ENCODE measurements at places on chromosomes 11 and 22.

DNA sequence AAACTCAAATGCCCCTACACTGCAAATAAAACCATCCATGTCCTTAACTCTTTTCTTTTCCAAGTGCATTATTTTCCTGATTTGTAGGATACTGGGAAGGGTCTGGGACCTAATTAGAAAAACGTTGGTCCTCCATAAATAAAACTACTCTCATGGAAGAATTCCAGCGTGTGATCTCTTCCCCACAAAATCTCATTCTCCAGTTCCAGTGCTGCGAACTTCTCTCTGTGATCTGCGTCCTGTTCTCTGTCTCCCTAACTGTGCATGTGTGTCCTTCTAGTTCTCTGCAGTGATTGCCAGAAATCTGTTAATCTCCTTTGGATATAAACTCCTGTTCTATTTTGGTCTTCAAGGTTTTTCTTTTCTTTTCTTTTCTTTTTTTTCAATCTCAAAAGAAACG lies 148.1 kb downstream of the BBOX1 start:
- DNase-seq, result no peak

GRCh38 chr11:27820249-27820648 lies 120.0 kb upstream of the BDNF start:
- no peak for DNase-seq

DNA sequence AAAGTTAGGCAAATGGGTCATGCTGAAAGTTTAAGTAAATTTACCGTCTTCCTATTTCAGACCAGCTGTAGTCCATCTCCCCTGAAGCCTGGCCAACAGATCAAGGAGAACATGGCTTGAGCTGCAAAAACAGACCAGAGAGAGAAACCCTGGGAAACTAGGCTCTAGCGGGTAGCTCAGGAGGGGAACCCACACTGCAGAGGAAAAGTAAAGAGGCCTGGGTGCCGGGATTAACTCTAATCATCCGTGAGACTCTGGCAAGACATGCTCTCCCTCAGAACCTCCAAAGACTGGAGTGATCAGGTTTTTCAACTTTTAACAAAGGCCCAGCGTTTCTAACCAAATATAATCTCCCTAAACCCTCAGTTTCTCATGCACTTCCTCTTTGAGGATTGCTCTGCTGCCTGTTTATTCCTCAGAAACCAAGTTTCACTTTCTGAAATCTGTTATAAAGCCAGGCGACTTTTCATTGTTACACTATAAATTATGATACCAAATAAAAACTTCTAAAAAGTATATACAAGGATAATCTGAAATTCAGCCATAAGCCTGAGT lies 67.5 kb downstream of the GAB2 start:
- no peak for DNase-seq

GRCh38 chr11:33778675-33779074 lies 4.4 kb upstream of the FBXO3 start:
- DNase-seq, result peak; percentile 24

- no peak for DNase-seq
Measured at GRCh38 chr11:41461057-41461681, 1.7 kb upstream of the LRRC4C start.

DNA sequence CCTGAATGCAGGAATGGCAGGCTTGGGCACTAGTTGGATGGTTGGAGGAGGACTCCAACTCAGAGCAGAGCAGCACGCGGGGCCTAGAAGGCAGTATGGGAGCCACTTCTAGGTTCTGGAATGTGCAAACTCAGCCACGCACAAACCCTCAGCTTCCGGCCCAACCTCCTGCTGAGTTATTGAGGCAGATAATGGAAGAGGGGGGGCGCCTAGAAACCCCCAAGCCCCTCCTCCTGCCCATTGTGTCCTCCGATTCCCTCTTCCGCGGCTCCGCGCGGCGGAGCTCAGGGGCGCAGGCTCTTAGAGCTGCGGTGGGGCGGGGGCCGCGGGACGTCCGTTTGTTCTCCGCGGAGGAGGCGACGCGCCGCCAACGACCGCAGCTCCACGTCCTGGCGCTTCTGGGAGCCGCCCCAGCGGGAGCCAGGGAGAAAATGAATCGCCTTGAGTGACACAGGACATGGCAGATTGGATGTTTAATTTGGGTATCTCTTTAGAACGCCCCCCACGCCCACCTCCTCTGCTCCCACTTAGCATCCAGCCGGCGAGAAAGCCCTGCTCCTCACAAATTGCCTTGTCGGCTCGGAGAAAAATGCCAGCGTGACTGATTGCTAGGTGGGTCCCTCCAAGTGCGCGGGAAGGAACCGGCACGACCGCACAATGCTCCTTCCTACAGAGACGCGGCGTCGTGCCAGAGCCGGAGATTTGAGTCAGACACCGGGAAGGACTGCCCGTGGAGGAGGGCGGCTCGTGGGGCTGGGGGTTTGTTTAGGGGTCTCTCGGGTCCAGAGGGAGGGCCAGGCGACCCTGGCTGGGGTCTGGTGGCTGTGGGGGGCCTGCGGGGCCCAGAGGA lies 144.6 kb downstream of the NECTIN1 start:
- DNase-seq, result peak; percentile 96

GRCh38 chr22:17807578-17808410 lies 33.5 kb upstream of the BID start:
- no peak for DNase-seq

GRCh38 chr22:46780453-46780852 lies 18.0 kb downstream of the TBC1D22A start:
- no peak for DNase-seq

DNA sequence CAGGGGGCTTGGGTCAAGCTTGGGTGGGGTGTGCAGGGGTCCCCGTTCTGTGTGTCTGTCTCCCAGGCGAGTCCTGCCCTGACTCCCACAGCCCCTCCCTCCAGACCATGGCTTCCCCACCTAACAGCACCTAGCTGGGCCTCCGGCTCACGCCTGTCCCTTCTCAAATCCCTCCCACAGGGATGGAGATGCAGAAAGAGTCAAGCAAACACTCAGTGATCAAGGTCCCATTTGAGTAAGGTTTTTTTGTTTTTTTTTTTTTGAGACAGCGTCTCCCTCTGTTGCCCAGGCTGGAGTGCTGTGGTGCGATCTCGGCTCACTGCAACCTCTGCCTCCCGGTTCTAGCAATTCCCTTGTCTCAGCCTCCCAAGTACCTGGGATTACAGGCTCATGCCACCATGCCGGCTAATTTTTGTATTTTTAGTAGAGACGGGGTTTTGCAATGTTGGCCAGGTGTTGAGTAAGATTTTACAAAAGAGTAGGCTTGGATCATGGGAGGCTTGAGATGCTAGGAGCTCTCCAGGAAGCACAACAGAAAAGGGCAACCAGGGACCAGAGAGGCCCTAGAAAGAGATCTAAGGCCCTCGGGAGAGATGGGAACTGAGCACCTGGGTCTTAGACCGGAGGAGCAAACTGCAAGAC lies 5.7 kb downstream of the APOBEC3D start:
- DNase-seq, result no peak

DNA sequence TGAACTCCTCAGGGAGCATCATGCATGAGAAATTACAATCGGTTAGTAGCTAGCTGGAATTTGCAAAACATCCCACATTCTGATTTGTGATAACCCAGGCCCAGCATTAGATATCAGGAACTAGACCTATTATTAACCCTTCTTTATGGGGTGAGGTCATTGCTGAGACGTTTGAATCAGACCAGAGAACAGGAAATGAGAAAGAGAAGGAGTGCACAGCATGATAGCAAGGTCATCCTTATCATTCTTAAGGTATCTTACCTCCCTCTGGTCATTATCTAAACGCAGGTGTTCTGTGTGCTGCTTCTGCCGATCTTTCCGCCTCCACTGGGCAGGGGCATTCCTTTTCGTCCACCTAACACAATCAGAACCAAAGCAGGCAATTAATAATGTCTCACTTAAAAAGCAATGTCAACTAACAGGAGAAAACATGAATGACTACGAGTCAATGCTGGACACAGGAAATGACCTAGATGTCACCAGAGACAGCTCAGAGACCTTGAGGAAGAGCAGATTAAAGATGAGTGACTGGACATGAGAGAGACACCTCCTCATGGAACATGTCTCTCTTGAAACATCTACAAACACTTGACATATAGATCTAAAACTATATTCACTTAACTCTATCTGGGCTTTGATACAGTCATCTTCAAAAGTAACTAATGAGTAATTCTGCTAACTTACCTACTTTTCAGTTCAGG lies 78.3 kb upstream of the SCUBE2 start:
- DNase-seq, result no peak

- peak; percentile 24 for DNase-seq
Measured at GRCh38 chr11:100575860-100576717, 111.0 kb upstream of the ARHGAP42 start.

- DNase-seq, result no peak
Measured at GRCh38 chr11:57815476-57815875, 53.9 kb downstream of the CTNND1 start.

All from SK-N-MC (cell line).